Activated CD8-positive, alpha-beta memory T cell treated with anti-CD3 and anti-CD28 coated beads for 36 hours (primary cell): ENCODE measurements at places on chromosomes 3 and 15. TPM values are rescaled to one million over a fixed set of nuclear protein-coding genes. Genes with fewer than 3 reads are reported as not detected.

The ADAMTS9 gene
- total RNA-seq = not detected

The RYR3 gene
- not detected for total RNA-seq

The CCR1 gene
- 0.36 TPM for total RNA-seq

The HEG1 gene
- total RNA-seq = 27.0 TPM

The RETNLB gene
- total RNA-seq = not detected

The CACNA1D gene
- 0.13 TPM for total RNA-seq

The STRC gene
- 0.17 TPM for total RNA-seq

The LRRC15 gene
- not detected for total RNA-seq

The NR2C2 gene
- total RNA-seq = 45.2 TPM

The SCAANT1 gene
- total RNA-seq = not detected

The MOBP gene
- total RNA-seq = not detected

The MKRN3 gene
- total RNA-seq = 1.1 TPM

The STXBP5L gene
- not detected for total RNA-seq

The CHRNA7 gene
- not detected for total RNA-seq

The CNTN4 gene
- total RNA-seq = not detected
